ENCODE measurements at places on chromosomes 6 and 20.

- DNase-seq: no peak
Measured at GRCh38 chr20:45226287-45226686, 5.1 kb downstream of the SEMG2 start.

GRCh38 chr6:129481706-129482105, 228.3 kb downstream of the ARHGAP18 start:
- no peak for DNase-seq

DNA sequence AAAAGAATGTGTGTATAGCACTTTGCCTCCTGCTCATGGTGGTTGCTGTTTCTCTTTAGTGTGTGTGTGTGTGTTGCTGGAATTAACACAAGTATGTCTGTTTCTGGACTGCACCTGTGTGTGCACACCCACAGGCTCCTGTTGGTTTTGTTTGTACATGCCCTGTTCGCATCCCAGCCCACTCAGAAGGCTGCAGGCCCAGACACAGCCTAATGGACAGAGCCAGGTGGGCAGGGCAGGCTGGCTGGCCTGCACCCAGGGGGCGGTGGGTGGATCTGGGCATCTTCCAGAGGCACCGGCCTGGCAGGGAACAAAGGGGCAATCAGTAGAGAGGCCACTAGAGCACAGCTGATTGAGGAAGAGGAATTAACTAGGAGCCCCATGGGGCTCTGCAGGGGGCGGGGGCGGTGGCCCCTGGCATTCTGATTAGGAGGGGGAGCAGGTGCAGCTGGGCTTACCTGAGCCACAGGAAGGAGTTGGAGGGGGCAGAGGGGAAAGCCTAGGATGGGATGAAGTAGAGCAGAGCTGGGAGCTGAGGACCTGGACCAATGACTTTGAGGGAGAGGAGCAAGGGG, 21.9 kb downstream of the CD40 start:
- no peak for DNase-seq

- DNase-seq: no peak
Measured at GRCh38 chr6:107399935-107400334, 59.4 kb downstream of the PDSS2 start.

DNA sequence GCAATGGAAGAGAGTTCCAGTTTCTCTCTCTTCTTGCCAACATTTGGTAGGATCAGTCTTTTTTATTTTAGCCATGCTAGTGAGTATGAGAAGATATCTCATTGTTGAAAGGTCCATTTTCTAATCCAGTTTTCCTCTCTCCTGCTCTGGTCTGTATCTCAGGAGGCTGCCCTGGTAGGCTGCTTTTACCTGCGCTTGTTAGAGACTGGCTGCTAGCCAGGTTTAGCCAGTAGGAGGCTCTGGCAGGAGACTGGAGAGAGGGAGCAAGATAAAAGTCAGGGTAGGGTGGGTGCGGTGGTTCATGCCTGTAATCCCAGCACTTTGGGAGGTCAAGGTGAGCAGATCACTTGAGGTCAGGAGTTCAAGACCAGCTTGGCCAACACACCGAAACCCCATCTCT, 68.6 kb upstream of the FOXP4 start:
- DNase-seq: no peak

GRCh38 chr20:53905019-53905819, 165.2 kb downstream of the BCAS1 start:
- DNase-seq: no peak

GRCh38 chr6:160766989-160767646, 65.1 kb downstream of the PLG start:
- DNase-seq: peak; percentile 49

- DNase-seq: no peak
Measured at GRCh38 chr20:21713470-21713869, 8.0 kb downstream of the PAX1 start.

DNA sequence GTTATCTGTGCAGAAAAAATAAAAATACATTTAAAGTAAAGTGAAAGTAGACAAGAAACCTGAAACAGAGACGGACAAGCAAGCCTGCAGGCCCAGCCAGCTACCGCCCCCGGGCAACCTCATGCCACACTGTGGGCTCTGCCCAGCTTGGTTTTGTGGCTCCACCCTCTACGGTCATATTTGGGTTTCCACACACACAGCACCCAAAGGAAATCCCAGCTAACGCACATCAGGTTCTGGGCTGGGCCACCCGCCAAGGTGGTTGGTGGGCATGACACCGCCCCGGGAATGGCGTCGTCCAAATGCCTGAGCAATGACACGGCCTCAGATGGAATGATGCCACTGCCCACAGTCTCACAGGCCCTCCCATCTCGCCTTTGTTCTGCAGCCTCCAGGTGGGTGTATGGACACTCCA, 22.9 kb downstream of the FAM110A start:
- no peak for DNase-seq

GRCh38 chr20:57060407-57061050, 205.9 kb downstream of the BMP7 start:
- DNase-seq: no peak

GRCh38 chr6:163729127-163729872, 314.8 kb downstream of the QKI start:
- no peak for DNase-seq

DNA sequence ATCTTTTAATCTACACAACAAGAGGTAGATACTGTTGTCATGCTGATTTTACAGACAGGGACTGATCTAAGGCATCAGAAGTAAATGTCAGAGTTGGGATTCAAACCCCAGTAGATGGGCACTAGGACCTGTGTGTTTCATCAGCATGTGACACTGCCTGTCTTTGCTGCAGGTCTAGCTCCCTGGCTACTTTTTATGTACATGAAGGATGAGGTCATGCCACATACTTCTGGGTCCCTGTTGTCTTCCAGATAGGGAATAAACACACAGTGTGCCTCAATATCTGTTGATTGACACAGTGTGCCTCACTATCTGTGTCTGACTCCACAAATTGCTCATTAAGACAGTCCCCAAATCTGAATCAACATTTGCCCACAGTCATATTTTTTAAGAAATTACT, 106.9 kb downstream of the TFAP2B start:
- no peak for DNase-seq

- no peak for DNase-seq
Measured at GRCh38 chr6:88370127-88370710, 204.1 kb upstream of the CNR1 start.

- no peak for DNase-seq
Measured at GRCh38 chr20:17225851-17226409, 910 bp upstream of the PCSK2 start.

DNA sequence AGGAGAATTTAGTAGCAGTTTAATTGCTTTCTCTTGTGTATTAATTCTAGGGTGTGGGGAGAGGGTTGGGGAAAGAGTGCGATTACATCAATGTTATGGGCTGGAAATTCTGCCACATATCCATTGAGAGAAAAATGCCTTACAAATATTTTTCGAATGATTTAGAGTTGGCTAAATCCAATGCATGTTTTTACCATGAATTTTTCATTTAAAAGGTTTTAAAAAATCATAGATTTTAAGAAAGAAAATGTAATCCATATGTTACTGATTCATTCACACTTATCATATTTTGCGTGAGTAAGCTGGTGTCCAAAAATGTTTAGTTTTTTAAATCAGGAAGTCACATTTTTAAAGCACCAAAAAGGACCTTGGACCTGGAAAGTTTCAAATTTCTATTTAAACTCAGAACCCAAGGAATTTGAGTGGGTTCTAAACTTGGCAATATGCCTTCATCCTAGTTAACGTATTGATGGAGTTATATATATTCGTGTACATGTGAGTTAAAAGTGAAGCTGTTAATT, 627.4 kb upstream of the CITED2 start:
- no peak for DNase-seq

DNA sequence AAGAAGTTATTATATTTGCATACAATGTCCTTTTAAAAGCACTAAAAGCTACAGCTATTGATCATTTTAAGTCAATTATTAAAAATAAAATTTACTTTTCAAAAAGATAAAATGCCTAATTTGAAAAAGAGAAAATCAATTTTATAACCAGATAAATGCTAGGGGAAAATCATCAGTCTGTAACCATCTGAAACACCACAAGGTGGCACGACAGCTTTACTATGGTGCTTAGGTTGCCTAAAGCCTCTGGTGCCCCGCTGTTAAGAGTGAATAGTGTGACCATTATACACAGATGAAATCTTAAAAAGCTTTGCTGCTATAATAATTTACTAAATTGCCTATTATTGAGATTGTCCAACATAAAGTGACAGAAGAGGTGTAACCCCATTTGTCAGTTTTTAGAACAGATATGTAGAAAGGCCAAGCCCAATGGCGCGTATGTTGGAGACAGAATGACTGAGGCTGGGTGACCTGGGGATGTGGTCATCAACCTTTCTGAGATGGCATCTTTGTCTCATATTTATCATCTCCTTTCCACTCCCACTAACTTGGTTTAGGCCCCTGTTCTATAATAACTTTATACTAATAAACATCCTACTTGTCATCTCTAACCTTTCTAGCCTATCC, 100.8 kb downstream of the MOXD1 start:
- DNase-seq: peak; percentile 48

DNA sequence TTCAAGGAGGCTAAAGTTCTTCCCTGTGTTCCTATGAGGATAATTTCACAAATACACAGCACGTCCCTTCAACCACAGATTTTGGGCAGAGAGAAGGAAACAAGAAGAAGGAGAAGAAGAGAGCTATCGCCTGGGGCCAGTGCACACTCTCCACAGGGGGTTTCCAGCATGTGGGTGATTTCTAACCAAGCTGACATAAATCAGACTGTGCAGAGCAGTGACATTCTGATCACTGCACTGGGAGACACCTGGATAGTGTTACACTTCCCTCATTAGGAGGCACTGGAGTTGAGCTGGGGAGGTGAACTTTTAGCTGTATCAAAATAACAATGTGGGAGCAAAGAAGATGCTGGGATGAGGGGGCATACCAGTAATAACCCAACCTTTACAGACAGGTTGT, 71.8 kb upstream of the CENPW start:
- no peak for DNase-seq

GRCh38 chr6:150667977-150668716, 68.5 kb downstream of the PLEKHG1 start:
- DNase-seq: peak; percentile 91

DNA sequence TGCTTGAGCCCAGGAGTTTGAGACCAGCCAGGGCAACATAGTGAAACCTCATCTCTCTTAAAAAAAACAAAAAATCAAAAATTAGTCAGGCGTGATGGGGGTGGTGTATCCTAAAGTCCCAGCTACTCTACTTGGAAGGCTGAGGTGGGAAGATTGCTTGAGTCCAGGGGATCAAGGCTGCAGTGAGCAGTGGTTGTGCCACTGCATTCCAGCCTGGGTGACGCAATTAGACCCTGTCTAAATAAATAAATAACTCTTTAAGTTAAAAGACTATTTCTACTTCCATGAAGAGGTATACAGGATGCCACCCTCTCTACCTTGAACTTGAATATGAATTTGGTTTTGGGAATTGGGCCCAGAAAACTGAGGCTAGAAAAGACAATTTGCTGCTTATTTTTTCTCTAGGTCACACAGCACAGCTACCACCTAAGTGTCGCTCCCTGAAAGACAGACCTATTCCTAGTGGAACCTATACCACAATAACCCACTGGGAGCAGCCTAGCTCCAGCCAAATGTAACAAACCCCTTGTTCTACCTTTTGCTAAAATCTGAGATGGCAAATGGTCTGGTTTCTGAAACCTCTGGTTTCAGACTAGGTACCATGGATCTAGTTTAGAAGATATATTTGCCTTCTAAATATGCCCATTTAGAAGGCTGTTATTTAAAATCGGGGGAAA, 35.2 kb downstream of the HMGCLL1 start:
- no peak for DNase-seq

DNA sequence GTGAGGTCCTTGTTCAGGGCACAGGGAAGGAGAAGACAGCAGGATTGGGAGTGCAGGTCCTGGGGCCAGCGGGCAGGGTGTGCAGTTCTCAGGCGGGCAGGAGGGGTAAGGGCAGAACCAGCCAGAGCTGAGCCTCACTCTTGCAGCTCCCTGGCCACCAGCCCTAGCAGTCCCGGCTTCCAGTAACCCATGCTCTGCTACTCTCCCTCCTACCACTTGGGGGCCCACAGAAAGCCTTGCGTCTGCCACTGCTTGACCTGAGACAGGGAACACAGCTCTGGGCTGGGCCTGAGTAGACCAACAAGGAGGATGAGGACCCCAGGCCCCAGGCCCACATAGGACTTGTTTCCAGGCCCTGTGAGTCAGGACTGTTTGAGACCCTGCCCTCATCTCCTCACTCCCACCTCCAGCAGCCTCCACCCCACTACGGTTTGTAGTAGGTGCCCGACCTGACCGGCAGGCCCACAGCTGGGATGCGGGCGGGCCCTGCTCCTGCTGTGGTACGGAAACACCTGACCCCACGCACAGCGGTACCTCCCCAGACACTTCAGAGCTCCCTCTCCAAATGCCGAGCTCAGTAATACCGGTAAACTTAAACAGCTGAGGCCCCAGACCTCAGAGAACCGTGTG, 39.2 kb downstream of the KCNK5 start:
- peak; percentile 57 for DNase-seq

DNA sequence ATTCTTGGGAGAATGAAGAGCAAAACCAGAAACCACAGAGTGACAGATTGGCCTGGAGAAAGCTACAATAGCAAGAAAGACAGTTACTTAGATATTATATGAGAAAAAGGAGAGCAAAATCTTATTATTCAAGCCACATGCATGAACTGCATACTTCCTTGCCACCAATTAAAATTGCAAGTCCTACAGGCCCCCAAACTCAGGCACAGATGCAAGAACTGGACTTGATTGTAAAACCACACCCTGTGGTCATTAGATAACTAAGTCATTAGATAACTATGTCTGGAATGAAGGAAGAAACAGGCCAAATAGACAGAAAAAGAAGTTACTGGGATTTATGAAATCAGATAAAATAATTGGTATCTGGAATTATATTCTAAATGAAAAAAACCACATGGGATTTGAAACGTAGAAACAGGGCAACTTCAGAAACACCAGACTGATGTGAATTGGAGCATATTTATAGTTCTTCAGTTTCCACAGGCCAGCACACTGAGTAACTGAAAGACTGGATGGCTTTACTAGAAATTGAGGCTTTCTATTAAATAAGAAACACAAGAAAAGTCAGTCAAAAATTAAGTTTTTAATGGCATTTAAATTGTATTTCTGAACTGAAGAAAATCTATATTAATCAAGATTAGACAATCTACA, 49.4 kb upstream of the CARMIL1 start:
- DNase-seq: no peak

GRCh38 chr6:45438849-45439406, 61.2 kb upstream of the SUPT3H start:
- no peak for DNase-seq

DNA sequence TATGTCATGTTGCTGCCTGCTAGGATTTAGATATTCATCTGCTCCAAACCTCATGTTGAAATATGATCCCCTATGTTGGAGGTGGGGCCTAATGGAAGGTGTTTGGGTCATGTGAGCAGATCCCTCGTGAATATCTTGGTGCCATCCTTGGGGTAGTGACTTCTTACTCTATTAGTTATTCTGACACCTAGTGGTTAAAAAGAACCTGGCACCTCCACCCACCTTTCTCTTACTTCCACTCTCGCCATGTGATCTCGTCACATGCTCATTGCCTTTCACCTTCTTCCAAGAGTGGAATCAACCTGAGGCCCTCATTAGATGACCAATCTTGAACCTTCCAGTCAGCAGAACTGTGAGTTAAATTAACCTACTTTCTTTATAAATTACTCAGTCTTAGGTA, 549.4 kb upstream of the SYNCRIP start:
- DNase-seq: peak; percentile 14
